ENCODE measurements at places on chromosomes 16 and 17. TPM values are rescaled to one million over a fixed set of nuclear protein-coding genes. Genes with fewer than 3 reads are reported as not detected.

DNA sequence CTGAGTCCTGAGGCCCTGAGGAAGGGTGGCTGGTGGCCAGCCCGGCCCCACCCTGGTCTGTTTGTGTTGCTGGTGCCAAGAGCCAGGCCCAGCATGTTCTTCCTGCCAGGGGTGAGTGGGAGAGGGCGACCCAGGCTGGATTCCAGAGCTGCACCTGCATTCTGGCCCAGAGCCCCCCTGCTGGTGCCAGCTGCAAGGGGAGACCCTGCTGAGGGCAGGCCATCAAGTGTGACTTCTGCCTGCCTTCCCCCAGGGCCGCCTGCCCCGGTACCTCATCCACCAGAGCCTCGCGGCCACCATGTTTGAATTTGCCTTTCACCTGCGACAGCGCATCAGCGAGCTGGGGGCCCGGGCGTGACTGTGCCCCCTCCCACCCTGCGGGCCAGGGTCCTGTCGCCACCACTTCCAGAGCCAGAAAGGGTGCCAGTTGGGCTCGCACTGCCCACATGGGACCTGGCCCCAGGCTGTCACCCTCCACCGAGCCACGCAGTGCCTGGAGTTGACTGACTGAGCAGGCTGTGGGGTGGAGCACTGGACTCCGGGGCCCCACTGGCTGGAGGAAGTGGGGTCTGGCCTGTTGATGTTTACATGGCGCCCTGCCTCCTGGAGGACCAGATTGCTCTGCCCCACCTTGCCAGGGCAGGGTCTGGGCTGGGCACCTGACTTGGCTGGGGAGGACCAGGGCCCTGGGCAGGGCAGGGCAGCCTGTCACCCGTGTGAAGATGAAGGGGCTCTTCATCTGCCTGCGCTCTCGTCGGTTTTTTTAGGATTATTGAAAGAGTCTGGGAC lies 2.4 kb upstream of the TCAP start:
- DNase-seq = no peak

GRCh38 chr17:45284176-45285140 lies 22.6 kb upstream of the SPATA32 start:
- no peak for DNase-seq

- DNase-seq = no peak
Measured at GRCh38 chr17:27654136-27654535, 23.1 kb downstream of the LGALS9 start.

DNA sequence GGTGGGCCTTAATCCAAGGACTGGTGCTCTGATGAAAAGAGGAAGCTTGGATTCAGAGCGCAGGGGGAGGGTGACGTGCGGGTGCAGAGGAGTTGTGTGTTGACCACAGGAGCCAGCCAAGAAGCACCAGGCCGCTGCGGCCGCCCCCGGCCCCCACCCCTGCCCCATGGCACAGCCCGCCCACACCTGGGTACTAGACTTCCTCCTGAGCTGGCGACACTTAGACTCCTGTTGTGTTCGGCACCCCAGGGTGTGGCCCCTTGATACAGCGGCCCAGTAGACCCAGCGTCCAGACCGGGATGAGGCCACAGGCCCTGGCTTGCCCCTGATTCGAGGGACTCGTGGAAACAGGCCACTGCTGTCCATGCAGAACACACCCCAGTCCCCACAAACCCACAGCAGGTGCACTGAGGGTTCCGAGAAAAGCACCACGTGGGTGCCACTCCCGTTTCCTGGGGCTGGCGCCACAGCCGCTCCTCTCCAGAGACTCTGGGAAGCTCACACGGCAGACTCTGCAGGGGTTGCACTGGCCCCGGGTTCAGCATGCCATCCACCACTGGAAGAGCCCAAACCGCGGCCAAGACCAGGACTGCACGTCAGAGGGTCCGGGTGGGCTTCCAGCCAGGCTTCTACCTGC lies 5.7 kb upstream of the SNAI3 start:
- no peak for DNase-seq

- DNase-seq = no peak
Measured at GRCh38 chr17:9181640-9182039, 160.3 kb downstream of the NTN1 start.

GRCh38 chr17:43135454-43135819 lies 10.3 kb upstream of the BRCA1 start:
- no peak for DNase-seq

DNA sequence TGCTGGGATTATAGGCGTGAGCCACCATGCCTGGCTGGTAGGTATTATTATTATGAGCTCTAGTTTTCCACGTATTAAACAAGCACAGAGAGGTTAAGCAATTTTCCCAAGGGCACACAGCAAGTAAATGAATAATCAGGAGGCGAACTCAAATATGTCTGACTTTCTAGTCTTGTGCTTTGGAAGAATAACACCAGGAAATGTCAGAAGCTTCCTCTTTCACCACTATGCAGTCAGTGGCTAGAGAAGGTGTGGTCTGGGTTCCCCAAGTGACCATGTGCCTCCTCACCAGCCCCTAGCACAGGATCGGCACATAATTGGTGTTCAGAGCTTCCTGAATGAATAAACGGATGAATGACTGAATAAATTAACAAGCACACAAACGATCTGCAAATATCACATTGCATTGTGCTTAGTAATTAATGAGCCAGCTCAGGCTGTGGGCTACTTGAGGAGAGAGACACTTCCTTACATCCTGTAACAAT lies 21.6 kb upstream of the SCNN1B start:
- DNase-seq = no peak

DNA sequence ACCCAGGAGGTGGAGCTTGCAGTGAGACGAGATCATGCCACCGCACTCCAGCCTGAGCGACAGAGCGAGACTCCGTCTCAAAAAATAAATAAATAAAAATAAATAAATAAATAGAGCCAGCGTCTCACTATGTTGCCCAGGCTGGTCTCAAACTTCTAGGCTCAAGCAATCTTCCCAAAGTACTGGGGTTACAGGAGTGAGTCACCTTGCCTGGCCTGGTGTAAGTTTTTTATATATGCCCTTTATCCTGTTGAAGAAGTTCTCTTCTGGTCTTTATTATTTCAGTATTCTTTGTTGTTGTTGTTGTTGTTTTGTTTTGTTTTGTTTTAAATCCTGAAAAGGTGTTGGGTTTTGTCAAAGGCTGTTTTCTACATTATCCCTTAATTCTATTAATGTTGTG lies 30.1 kb upstream of the ABCC1 start:
- DNase-seq = no peak

- DNase-seq = peak; percentile 44
Measured at GRCh38 chr17:61551255-61551742, 39.7 kb downstream of the NACA2 start.

GRCh38 chr17:44773140-44773539 lies 14.4 kb downstream of the ADAM11 start:
- DNase-seq = no peak

GRCh38 chr16:67278773-67279295 lies 498 bp upstream of the PLEKHG4 start:
- no peak for DNase-seq

KRTAP4-1 gene
- not detected for total RNA-seq

RNF43 gene
- total RNA-seq = 1.8 TPM

TNP2 gene
- total RNA-seq = not detected

SMIM22 gene
- total RNA-seq = not detected

SMIM5 gene
- total RNA-seq = not detected

Measured in H4 (cell line).